ENCODE measurements at places on chromosomes 5 and 9.

DNA sequence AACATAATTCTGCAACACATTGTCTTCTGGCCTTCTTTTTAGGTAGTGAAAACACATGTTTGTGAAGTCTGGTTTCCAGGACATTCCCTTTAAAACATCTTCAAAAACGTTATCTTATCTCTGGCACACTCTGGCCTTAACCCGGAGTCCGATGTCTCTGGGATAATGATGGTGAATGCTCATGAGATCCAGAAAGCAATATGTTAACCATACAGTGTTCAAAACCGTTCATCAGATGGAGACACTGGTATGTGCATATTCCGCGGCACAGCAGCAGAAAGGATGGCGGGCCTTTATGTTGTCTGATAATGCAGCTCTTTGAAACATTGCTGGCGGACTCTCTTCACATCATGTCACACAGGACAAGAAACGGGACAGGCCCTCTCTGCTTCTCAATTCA is 605.2 kb downstream of the CCDC171 start:
- DNase-seq, result no peak

GRCh38 chr9:107246259-107247254 is 36.5 kb upstream of the RAD23B start:
- no peak for DNase-seq

GRCh38 chr5:39558541-39558940 is 133.8 kb upstream of the DAB2 start:
- DNase-seq, result no peak

DNA sequence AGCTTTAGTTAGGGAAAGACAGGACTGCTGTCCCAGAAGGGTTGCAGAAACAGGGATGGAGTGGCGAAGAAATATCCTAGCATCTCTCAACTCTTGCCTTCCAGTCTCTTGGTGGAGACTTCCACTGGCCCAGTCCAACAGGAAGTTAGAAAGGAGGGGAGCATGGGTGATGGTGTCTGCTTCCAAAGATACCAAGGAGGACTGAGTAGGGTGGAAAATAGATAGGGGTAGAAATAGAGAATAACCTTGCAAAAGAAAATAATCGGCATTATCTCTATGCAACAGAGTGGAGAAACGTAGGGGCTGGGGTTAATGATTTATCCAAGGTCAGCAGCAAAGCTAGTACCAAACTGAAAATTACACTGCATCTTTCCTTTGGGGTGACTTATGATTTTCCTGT is 242.3 kb downstream of the PSAT1 start:
- DNase-seq, result no peak

- DNase-seq, result no peak
Measured at GRCh38 chr9:126614088-126614454, 343 bp downstream of the LMX1B start.

DNA sequence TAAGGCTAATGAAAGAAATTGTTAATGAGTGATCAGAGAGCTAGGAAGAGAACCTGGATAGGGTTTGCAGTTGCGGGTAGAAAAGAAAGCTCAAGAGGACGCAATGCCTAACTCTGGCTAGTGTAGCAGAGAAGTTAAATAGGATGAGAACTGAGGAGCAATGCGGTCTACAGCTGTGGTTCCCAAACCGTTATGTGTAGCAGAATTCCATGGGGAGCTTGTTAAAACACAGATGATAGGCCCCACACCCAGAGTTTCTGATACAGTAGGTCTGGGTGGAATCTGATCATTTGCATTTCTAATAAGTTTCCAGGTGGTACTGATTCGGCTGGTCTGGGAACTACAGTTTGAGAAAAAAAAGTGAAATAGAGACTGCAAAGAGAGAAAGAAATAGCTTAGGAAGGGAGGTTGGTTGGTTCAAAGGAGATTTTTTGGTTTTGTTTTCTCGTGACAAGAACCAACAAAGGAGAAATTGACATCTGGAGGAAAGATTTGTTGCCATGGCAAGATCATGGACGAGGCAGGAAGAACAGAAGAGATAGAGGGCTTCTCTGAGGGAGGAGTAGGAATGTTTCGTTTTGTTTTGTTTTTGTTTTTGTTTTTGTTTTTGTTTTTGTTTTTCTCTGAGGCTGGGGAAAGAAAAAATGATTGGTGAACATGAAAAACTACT is 276.1 kb downstream of the ARRDC3 start:
- no peak for DNase-seq

DNA sequence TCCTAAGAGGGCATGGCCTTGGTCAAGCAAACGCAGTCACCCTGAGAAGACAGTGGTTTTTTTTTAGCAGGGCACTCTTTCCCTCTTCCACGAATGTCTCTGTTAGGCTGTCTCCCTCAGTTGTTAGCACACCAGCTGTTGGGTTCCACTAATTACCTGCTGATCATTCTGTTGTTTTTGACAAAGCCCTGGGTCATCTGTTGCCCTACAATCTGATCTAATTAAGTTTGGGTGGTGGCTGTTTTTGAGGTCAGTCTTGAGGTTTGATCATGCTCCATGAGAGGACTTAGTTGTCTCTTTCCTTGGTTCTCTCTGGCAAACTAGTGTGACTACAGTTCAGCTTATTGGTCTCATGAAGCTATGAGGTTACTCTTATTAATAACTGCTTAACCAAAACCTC is 5.0 kb upstream of the PTPDC1 start:
- no peak for DNase-seq

- DNase-seq, result peak; percentile 66
Measured at GRCh38 chr9:126499005-126499910, 114.5 kb upstream of the LMX1B start.

- no peak for DNase-seq
Measured at GRCh38 chr9:96603305-96604003, 16.2 kb downstream of the CDC14B start.

- DNase-seq, result no peak
Measured at GRCh38 chr5:54593779-54594178, 76.2 kb downstream of the SNX18 start.

GRCh38 chr5:1795506-1795905 is 4.1 kb downstream of the MRPL36 start:
- peak; percentile 4 for DNase-seq
